ENCODE measurements at places on chromosomes 7 and 10. TPM values are rescaled to one million over a fixed set of nuclear protein-coding genes. Genes with fewer than 3 reads are reported as not detected.

UCMA gene
- not detected for total RNA-seq

CARD11 gene
- total RNA-seq: 114 TPM

GIMAP8 gene
- 2.0 TPM for total RNA-seq

CUZD1 gene
- total RNA-seq: 0.43 TPM

GRCh38 chr10:44418637-44419036, 33.7 kb upstream of the CXCL12 start:
- no peak for DNase-seq

DNA sequence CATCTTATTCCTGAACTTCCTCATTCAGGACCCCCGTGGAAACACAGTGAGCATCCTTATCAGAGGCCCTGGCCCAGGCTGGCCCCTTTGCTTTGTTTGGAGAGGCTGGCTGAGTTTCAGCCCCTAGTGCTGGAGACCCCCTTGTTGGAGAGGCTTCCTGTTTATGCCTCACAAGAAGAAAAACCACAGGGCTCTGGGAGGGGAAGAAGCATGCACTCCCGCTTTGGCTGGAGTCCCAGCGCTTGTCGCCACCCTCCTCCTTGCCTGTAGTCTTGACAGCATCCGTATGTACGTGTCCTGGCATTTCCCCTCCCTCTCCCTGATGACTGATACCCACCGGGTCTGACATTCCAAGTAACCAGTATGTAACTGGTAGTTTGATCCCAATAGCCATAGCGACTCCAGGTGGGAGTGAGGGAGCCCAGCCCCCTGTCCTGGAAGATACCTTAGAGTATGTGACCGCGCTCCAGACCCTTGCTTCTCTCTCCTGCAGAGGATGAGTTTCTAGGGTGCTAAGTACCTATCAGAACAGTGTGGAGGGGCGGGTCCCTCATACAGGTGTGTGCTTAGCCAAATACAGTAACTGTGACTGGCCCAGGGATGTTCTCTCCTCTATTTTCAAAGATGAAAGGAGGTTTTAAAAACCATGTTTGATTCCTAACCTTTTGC, 6.9 kb upstream of the ATP6V0E2 start:
- peak; percentile 68 for DNase-seq

- DNase-seq: no peak
Observed at GRCh38 chr7:159113056-159113455, 31.6 kb downstream of the VIPR2 start.

DNA sequence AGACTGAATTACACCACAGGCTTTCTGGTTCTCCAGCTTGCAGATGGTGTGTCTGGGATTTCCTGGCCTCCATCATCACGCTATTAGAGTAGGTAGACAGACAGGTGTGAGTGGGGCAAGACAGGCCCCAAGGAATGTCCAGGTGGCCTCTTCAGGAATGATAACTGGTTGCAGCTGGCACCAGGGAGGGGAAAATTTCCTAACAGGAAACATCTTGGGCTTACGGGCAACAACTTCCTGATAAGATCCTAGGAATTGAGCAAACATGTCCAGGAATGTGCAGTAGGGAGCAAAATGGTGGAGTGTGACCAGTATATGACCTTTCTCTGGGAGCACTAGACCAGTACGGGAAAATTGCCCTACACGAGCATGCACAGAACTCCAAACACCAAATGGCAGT, 11.3 kb downstream of the XRCC2 start:
- no peak for DNase-seq

DNA sequence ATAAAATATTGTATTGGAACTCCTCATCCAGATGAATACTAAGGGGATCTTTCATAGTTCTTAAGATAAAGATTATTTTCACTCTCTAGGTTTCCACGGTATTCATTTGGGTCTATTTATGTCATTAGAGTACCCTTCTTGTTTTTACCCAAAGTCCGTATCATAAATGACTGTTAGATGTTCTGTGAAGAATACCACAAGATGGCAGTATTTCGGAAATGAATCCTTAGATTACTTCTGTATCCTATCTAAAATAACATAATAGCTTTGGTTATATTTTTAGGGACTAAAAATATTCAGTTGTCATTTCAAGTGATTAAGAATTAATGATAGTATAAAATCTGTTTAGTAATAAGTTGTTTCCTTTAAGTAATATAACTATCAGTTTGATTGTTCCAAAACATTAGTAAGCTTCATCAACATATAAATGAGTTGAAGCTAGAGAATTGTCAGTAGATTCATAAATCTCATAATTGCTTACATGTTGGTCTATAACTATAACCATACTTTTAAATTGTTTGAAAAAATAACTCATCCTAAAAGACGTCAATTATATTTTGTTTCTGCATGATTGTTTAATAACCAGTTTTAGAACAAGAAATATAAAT, 337.5 kb upstream of the KCND2 start:
- no peak for DNase-seq

- no peak for DNase-seq
Observed at GRCh38 chr10:31927565-31927883, 1.1 kb downstream of the ARHGAP12 start.

GRCh38 chr7:149690688-149691446, 82.5 kb downstream of the ZNF467 start:
- no peak for DNase-seq

DNA sequence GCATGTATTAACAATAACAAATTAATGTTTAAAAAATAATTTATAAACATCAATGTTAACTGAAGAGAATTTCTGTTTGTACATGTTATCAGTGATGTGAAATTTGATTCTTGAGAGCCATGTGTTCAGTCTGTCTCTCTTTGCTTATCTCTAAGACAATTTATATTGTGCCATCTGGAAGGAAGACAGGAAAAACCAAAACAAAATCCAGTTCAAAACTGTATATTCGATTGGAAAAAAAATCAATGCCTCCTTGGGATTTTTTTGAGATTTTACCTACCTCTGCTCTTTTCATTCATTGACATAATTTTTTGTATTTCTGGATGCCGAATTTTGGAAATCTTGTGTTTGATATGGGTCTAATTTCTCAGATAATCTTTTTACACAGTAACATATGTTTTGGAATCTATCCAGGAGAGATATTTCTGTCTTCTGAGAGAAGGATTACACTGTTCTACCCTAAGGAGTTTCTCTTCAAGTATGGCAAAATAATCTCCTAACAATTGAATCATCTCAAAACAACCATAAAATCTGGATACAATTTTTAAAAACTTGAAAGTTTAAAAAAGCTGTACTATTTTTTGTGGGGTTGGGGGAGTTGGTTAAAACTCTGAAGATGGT, 311.9 kb upstream of the GNAI1 start:
- DNase-seq: no peak

GRCh38 chr7:16915405-16915804, 33.6 kb upstream of the AGR3 start:
- DNase-seq: no peak

DNA sequence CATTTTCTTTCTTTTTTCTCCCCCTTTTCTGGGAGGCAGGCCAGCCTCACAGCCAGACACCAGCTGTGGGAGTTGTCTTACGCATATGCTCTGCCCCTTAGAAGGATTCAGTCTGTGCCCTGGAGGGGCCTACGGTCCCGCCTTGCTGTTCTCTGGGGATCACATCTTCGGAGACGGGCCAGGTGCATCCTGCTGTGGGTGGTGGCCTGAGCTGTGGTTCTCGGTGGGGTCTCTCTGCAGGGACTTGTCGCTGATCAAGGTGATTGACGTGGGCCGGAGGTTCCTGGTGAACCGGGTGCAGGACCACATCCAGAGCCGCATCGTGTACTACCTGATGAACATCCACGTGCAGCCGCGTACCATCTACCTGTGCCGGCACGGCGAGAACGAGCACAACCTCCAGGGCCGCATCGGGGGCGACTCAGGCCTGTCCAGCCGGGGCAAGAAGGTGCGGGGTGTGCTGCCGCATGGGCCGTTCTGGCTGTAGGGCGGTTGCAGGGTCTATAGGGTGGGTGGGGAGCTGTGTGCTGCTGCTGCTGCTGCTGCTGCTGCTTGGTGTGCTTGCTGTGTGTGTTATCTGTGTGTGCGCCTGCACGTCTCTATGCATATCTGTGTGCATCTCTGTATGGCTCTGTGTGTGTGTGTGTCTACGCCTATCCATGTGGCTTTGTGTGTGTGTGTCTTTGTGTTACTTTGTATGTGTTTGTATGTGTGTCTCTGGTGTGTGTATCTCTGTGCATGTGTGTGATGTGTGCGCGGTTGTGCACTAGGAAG, 17.9 kb downstream of the PFKFB3 start:
- DNase-seq: no peak

DNA sequence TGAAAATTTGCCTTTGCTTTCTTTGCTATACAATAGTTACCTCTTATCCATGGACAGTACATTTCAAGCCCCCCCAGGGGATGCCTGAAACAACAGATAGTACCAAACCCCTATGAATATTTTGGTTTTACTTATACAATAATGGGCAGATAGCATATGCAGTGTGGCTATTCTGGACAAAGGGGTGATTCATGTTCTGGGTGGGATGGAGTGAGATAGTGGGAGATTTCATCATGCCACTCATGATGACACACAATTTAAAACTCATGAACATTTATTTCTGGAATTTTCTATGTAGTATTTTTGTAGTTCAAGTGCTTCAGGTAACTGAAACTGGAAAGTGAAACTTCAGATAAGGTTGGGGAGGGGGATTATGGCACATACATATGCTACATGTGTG, 12.0 kb downstream of the STARD3NL start:
- DNase-seq: no peak

GRCh38 chr10:24751716-24752115, 28.0 kb upstream of the ARHGAP21 start:
- DNase-seq: no peak
